ENCODE measurements at places on chromosomes 4 and X.
A peak's percentile ranks its signal among the peaks of the same experiment; 100 is the strongest.

- peak; percentile 59 for DNase-seq
- H3K27me3 ChIP-seq: no peaks in the 10 kb centered on the region
- H3K36me3 ChIP-seq: peaks cover 11% of the 10 kb centered on the region
- H3K4me3 ChIP-seq: no peak overlapping the region
- peak overlapping the region; percentile 82 for H3K27ac ChIP-seq
- peaks cover 45% of the 10 kb centered on the region for H3K4me1 ChIP-seq
These were observed 59.5 kb downstream of the NSG1 start for GRCh38 chr4:4446434-4446833.

- H3K4me1 ChIP-seq: peaks cover 86% of the 10 kb centered on the region
- no peaks in the 10 kb centered on the region for H3K27me3 ChIP-seq
- H3K36me3 ChIP-seq: peaks cover 11% of the 10 kb centered on the region
These were observed 65.5 kb downstream of the SH3RF1 start for GRCh38 chr4:169205075-169205743.

DNA sequence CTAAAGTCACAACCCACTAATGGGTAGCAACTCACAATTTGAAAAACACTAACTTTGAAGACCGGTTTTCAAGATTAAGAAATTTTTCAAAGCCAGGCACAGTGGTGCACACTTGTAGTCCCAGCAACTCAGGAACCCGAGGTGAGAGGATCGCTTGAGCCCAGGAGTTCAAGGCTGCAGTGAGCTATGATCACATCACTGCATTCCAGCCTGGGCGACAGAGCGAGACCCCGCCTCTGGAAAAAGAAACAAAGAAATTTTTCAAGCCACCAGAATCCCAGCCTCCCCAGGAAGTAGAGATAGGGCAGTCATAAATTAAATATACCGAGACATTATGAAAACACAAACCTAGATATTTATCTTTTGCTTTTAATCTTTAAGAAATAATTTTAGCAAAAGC lies 13.0 kb downstream of the SMARCA1 start:
- H3K4me1 ChIP-seq: no peaks in the 10 kb centered on the region
- H3K27ac ChIP-seq: no peak overlapping the region
- no peak overlapping the region for H3K4me3 ChIP-seq
- no peaks in the 10 kb centered on the region for H3K27me3 ChIP-seq

DNA sequence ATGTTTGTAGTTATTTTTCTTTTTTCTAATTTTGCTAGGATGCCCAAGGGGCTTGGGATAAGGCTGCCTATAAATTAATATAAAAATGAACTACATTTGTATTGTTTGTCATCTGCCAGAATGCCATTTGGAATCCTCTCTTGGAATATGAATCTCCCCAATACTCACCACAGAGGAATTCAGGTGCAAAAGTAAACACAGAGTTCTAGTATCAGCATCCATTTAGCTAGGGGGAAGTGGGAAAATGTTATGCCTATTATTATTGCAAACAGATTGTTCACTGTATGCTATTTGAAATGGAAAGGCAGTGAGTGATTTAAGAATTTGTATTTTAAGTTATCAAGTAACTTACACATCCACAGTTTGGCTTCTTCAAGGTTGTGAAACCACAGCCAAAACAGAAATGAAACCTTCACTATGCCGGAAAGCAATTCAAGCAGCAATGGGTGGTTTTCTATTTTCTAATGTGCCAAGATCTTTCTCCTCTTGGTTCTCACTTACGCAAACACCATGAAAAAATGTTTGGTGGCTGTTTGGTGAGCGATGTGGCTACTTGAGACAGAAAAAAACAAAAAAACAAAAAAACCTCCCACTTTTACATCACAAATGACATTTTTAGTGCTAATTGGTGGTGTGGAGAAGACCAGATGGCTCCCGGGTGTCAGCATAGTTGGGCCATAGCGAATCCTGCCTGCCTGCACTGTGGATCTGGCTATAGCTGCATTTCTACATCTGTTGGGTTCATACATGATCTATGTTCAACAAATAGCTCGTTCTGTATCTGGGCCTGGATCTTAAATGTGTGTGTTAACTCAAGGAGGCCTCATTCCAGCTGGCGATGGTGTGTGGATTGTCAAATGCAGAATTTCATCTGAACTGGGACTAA lies 200.8 kb upstream of the GIMD1 start:
- no peaks in the 10 kb centered on the region for H3K36me3 ChIP-seq
- peak overlapping the region; percentile 55 for H3K27ac ChIP-seq
- H3K27me3 ChIP-seq: no peaks in the 10 kb centered on the region
- peak; percentile 18 for DNase-seq

DNA sequence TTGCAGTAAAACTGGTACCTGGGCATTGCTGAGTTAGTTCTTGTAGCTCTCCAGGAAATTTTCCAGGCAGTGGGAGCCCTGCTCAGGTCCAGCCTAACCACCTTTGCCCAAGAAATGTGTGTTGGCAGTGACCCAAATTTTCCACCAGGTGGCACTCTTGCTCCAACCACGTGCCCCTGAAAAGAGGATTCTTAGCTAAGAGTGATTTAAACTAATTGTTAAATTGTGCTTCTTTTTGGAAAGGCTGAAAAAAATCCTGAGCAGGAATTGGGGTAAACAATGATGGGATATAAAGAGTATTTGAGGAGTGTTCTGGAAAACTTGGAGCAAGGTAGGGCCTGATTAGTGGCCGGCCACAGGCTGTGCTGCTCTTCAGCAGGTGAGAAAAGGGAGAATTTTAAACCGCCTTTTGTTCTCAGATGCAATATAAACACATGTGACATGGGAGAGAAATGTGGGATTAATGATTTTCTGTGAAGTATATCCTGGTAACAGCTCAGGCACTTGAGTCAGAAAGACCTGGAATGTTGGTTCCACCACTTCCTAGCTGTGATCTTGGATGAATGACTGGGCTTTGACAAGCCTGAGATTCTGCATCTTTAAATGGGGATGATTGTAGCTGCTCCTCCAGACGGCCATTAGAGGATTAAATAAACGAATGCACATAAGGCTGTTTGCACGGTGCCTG lies 219.6 kb downstream of the PTTG2 start:
- H3K27me3 ChIP-seq: 0 out of 2 replicates have a peak, but pooled peaks cover 2% of the 10 kb centered on the region
- peak overlapping the region; percentile 38 for H3K27ac ChIP-seq
- no peak overlapping the region for H3K4me3 ChIP-seq
- H3K4me1 ChIP-seq: peaks cover 27% of the 10 kb centered on the region
- H3K36me3 ChIP-seq: no peaks in the 10 kb centered on the region
- DNase-seq: peak; percentile 48

DNA sequence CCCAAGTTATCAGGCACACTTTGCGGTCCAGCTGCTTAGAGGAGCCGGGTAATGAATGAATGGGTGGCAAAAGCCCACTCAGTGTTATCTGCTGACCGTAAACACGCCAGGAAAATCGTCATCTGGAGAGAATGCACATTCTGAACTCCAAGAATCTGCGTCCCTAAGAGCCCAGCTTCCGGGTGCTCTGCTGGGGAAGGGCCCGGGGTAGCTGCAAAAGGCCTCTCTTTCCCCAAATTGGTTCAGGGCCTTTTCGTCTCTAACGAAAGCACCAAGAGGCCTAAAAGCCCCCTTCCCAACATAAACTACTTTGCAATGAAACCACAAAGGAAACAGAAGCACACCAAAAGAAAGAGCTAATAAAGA lies 1.6 kb upstream of the SFRP2 start:
- H3K36me3 ChIP-seq: no peaks in the 10 kb centered on the region
- H3K4me3 ChIP-seq: no peak overlapping the region
- H3K4me1 ChIP-seq: no peaks in the 10 kb centered on the region
- H3K27me3 ChIP-seq: peaks cover 59% of the 10 kb centered on the region

DNA sequence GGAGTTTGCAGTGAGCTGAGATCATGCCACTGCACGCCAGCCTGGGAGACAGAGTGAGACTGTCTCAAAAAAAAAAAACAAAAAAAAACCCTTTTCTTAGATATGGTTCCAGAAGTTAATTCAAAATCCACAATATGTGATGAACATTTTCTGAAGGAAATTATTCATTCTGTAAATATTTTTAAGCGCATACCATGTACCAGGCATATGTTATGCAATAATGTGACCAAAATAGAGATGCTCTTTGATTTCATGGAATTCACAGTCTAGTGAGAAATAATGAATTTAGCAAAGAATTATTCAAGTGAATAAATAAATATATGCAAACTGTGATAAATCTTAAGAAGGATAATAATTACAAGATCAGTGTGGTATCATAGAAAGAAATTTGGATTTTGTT lies 174.7 kb downstream of the GC start:
- no peak overlapping the region for H3K4me3 ChIP-seq
- peaks cover 10% of the 10 kb centered on the region for H3K27me3 ChIP-seq
- no peak for DNase-seq
- no peak overlapping the region for H3K27ac ChIP-seq
- peaks cover 8% of the 10 kb centered on the region for H3K36me3 ChIP-seq
- peaks cover 7% of the 10 kb centered on the region for H3K4me1 ChIP-seq

GRCh38 chr4:780716-781492 lies 45.0 kb downstream of the CPLX1 start:
- DNase-seq: no peak
- peaks cover 41% of the 10 kb centered on the region for H3K36me3 ChIP-seq
- peak overlapping the region; percentile 79 for H3K4me3 ChIP-seq
- peaks cover 10% of the 10 kb centered on the region for H3K27me3 ChIP-seq
- peaks cover 31% of the 10 kb centered on the region for H3K4me1 ChIP-seq

DNA sequence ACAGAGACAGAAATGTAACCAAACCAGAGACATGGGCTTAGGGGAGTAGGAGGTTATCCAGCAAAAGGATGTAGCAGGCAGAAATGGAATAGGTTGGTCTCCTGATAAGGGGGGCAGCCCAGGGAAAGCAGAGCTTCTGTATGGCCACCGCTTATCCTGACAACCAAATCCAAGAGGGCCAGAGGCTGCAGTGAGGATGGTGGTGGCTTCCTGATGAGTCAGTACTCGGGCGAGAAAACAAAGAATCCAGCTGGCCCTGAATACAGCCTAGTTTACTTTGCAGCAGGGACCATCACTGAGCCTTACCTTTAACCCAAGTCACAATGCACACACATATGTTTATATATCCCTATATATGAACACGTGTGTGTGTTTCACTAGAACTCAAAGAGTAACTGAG lies 129.7 kb upstream of the FTHL17 start:
- no peak overlapping the region for H3K4me3 ChIP-seq
- H3K4me1 ChIP-seq: peaks cover 19% of the 10 kb centered on the region
- no peak for DNase-seq
- no peak overlapping the region for H3K27ac ChIP-seq

DNA sequence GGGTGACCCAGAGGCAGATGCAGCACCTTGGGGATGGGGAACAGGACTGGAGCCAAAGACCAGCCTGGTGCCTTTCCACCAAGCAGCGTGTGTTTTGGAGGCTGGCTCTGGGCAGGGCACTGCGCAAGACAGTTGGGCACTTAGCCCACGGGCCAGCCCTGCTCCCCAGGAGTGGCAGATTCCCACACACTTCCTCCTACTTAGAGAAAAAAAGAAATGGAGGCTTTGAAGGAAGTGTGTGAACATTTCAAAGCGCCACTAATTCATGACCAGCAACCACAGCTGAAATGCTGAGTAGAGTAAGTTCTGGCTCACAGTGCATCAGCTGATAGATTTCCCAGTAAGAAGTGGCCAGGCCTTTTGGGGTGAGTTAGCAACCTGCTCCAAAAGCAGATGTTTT lies 54.9 kb upstream of the LGI2 start:
- H3K36me3 ChIP-seq: no peaks in the 10 kb centered on the region
- H3K4me1 ChIP-seq: peaks cover 23% of the 10 kb centered on the region
- H3K27ac ChIP-seq: no peak overlapping the region
- no peak overlapping the region for H3K4me3 ChIP-seq
- DNase-seq: no peak

- no peak overlapping the region for H3K4me3 ChIP-seq
- no peaks in the 10 kb centered on the region for H3K4me1 ChIP-seq
- peaks cover 1% of the 10 kb centered on the region for H3K27me3 ChIP-seq
- no peaks in the 10 kb centered on the region for H3K36me3 ChIP-seq
- no peak for DNase-seq
- no peak overlapping the region for H3K27ac ChIP-seq
These were observed 566.7 kb upstream of the PCDH7 start for GRCh38 chr4:30153427-30153826.

DNA sequence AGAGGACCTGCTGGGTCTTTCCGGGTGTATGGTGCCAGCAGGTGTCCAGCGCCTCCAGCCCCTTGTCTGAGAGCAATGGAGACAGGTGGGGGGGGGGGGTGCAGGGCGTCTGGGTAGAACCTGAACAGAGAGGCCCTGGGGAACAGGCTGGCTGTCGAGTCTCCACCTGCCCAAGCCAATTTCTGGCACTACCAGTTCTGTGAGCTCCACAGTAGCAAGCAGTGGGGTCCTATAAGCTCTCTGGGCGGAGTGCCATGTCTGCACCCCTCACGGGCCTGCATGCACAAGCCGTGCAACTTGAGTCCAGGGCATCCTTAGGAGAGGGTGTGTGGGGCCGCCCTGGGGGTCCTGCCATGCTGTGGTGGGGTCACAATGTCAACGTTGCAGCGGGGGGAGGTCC lies 10.1 kb upstream of the FGFR3 start:
- DNase-seq: no peak
- no peaks in the 10 kb centered on the region for H3K36me3 ChIP-seq
- peaks cover 4% of the 10 kb centered on the region for H3K27me3 ChIP-seq
- H3K27ac ChIP-seq: no peak overlapping the region

DNA sequence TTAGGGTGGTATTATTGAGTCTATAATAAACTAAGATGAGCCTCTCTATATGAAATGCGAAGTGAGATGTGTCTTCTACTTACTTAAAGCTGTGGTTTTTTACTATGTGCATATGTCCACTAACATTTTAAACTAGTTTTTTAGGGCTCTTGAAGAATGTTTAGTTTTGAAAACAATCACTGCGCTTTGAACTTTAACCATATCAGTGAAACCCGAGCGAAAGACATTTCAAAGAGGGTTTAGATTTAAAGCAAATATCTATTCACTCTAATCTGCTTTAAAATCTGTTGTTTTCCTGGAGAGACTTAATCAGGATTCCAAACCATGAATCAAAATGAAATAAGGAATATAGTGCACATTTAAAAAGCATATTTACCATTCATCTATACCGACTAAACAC lies 24.8 kb upstream of the SLC7A11 start:
- H3K4me1 ChIP-seq: peaks cover 27% of the 10 kb centered on the region
- H3K27ac ChIP-seq: no peak overlapping the region
- H3K4me3 ChIP-seq: no peak overlapping the region

- no peak overlapping the region for H3K4me3 ChIP-seq
- DNase-seq: no peak
- H3K36me3 ChIP-seq: no peaks in the 10 kb centered on the region
- H3K27ac ChIP-seq: no peak overlapping the region
These were observed 701.8 kb downstream of the PCDH7 start for GRCh38 chr4:31422006-31422405.

DNA sequence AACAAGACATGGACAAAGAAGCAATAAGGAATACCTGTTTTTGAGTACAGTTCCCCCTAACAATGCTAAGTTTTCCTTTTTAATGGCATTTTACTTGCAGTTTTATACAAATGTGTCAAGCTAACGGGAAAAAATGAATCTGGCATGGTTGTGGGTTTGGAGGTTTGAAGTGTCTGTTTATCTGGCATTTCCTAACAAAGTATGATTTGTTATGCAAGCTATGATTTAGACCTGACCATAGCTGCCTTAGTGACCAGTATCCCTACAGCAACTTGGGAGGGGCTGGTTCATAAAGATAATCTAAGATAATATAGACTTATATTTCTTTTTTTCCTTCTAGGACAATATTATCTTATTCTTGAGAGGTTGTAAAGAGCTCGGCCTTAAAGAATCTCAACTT lies 60.6 kb downstream of the LIMCH1 start:
- H3K4me1 ChIP-seq: peaks cover 93% of the 10 kb centered on the region
- peaks cover 15% of the 10 kb centered on the region for H3K27me3 ChIP-seq
- no peak overlapping the region for H3K27ac ChIP-seq
- DNase-seq: no peak
- H3K4me3 ChIP-seq: no peak overlapping the region
